ENCODE measurements at places on chromosomes 4 and X.

- DNase-seq = no peak
Measured at GRCh38 chr4:74524985-74525384, 80.0 kb downstream of the AREG start.

DNA sequence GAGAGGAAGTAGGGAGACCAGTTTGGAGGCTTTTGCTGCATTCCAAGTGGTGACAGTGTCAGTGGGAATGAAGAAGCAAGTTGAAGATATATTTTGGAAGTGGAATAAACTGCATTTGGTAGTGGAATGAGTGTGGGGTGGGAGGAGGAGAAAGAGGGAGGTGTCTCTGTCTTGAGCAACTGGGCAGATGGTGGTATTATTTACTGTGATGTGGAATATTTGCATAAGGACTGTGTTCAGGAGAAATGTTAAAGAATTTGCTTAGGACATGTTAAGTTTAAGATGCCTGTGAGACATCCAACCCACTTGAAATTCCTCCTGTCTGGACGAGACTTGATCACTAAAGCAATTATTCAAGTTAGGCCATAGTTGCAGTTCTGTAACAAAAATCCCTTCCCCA lies 448.9 kb upstream of the AMOT start:
- no peak for DNase-seq

- DNase-seq = no peak
Measured at GRCh38 chr4:78210694-78211410, 153.7 kb downstream of the FRAS1 start.

- DNase-seq = no peak
Measured at GRCh38 chr4:120228086-120228485, 161.4 kb upstream of the MAD2L1 start.

GRCh38 chr4:164997324-164997723 lies 19.9 kb upstream of the TRIM61 start:
- DNase-seq = no peak

DNA sequence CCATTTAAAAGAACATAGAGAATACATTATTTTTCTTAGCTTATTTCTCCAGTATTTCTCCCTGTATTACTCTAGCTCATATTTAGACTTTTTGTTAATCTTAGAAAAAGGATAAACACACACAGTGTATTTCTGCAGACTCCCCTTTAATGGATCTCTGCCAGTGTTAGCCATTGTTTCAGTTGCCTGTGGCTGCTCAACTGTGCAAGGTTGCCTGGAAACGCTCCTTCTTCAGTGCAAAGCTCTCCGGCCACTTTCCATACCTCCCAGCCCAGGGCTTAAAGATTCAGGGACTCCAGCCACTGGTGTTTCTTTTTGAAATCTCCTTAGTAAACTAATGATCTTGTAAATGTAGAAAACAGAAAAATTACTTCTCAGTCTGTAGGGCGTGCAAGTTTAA lies 104.9 kb downstream of the SLIT2 start:
- DNase-seq = no peak

- DNase-seq = no peak
Measured at GRCh38 chrX:78506248-78506647, 152.9 kb downstream of the RTL3 start.

DNA sequence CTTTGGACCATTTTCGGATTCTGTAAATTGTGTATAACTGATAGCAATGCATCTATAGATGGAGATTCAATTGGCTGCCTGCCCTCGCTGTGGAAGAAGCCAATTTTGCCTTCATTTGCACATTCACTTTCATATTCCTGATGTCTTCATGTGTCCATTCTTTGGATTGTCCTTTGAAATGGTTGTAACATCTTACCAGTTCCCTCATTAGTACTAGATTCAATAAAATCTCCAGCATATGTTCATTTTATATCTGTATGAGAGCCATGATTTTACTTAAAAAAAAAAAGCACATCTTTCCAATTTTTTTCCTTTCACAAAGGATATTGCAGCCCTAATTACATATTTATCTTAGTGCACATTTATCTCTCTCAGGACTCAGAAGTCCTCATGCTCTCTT lies 61.7 kb downstream of the BEND2 start:
- DNase-seq = no peak

GRCh38 chrX:46991664-46992063 lies 79.4 kb downstream of the JADE3 start:
- no peak for DNase-seq

DNA sequence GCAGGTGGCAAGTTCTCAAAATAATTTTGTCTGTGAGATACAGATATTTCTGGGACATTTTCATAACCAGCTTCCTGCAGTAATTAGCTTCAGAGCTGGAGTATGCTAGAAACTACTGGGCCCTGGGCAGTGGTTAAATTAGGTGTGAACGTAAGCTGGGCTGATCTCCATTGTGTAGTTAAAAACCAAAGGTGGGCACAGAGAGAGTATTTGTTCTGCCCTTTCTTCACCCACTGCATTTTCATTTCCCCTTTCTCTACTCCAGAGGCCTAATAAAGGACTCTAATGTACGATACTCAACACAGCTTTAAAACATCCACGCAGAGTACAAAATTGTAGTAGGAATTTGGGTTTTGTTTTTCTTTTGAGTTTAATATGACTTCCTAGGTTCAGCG lies 252.7 kb downstream of the SPRY1 start:
- no peak for DNase-seq

GRCh38 chr4:77454858-77455257 lies 150.8 kb upstream of the CXCL13 start:
- no peak for DNase-seq

Measured in CD4-positive, alpha-beta T cell treated with Interleukin-17A for 4 hours (primary cell).